ENCODE measurements at places on chromosomes 3 and 15. TPM values are rescaled to one million over a fixed set of nuclear protein-coding genes. Genes with fewer than 3 reads are reported as not detected.
A peak's percentile ranks its signal among the peaks of the same experiment; 100 is the strongest.

GRCh38 chr15:70204652-70205051 is 106.9 kb upstream of the TLE3 start:
- peaks cover 11% of the 10 kb centered on the region for H3K4me1 ChIP-seq
- no peaks in the 10 kb centered on the region for H3K36me3 ChIP-seq
- peak; percentile 15 for DNase-seq
- no peak overlapping the region for H3K27ac ChIP-seq

DNA sequence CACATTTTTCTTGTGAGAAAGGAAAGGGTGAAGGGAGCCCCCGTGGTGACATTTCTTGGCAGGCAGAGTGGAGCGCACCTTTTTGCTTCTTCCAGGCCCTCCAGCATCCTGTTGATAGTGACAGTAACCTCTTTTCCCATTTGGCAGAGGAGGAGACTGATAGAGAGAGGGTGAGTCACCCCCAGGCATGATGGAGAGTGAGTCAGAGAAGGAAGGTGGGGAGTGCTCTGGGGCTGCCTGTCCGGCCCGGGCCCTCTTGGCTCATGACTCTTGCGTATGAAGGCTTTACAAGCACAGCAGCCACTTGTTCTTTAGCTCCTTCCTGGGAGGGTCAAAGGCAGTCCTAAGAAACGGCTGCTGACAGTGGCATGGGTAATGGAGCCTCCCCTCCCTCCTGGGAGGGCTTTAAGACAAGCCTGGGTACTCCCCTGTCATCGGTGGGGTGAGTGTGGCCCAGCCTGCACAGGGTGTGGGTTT is 16.0 kb downstream of the ANKRD63 start:
- no peaks in the 10 kb centered on the region for H3K27me3 ChIP-seq
- H3K27ac ChIP-seq, result no peak overlapping the region
- H3K36me3 ChIP-seq, result no peaks in the 10 kb centered on the region
- no peak for DNase-seq

DNA sequence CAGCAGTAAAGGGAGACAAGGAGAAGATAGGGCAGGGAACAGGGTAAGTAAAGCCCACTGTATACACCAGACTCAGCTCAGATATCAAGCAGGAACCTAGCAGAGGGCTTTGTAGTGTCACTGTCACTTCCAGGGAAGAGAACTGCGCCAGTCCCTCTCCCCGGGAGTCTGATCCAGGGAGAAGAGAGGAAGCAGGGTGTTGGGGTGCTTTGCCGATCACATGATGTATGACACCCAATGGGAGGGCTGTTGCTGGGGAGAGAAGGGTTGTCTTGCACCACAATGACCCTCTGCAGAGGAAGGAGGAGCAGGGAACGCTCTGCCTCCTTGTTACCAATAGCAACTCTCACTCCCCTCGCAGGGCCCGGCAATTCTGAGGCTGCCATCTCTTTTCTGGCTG is 147.2 kb upstream of the SLC2A2 start:
- H3K4me3 ChIP-seq, result no peak overlapping the region
- H3K4me1 ChIP-seq, result no peaks in the 10 kb centered on the region
- H3K27me3 ChIP-seq, result no peaks in the 10 kb centered on the region
- no peak overlapping the region for H3K27ac ChIP-seq

- DNase-seq, result no peak
- H3K4me3 ChIP-seq, result peak overlapping the region; percentile 87
- H3K36me3 ChIP-seq, result no peaks in the 10 kb centered on the region
- peaks cover 42% of the 10 kb centered on the region for H3K27me3 ChIP-seq
- peaks cover 20% of the 10 kb centered on the region for H3K4me1 ChIP-seq
- peak overlapping the region; percentile 43 for H3K27ac ChIP-seq
Measured at GRCh38 chr15:62068810-62069167, 2.0 kb downstream of the C2CD4A start.

GRCh38 chr3:106438887-106439286 is 570.1 kb upstream of the CBLB start:
- DNase-seq, result no peak
- no peak overlapping the region for H3K27ac ChIP-seq
- H3K27me3 ChIP-seq, result no peaks in the 10 kb centered on the region
- H3K36me3 ChIP-seq, result no peaks in the 10 kb centered on the region

GRCh38 chr3:177320765-177321247 is 123.5 kb upstream of the TBL1XR1 start:
- H3K4me3 ChIP-seq, result no peak overlapping the region
- H3K36me3 ChIP-seq, result no peaks in the 10 kb centered on the region
- no peak for DNase-seq
- H3K4me1 ChIP-seq, result peaks cover 81% of the 10 kb centered on the region

- no peaks in the 10 kb centered on the region for H3K27me3 ChIP-seq
- H3K4me1 ChIP-seq, result no peaks in the 10 kb centered on the region
- DNase-seq, result no peak
- H3K27ac ChIP-seq, result no peak overlapping the region
- no peak overlapping the region for H3K4me3 ChIP-seq
- H3K36me3 ChIP-seq, result peaks cover 37% of the 10 kb centered on the region
Measured at GRCh38 chr3:149844091-149844490, 31.1 kb downstream of the RNF13 start.

- no peaks in the 10 kb centered on the region for H3K27me3 ChIP-seq
- H3K4me3 ChIP-seq, result no peak overlapping the region
- no peaks in the 10 kb centered on the region for H3K4me1 ChIP-seq
- H3K27ac ChIP-seq, result no peak overlapping the region
Measured at GRCh38 chr3:77456906-77457305, 417.0 kb downstream of the ROBO2 start.

DNA sequence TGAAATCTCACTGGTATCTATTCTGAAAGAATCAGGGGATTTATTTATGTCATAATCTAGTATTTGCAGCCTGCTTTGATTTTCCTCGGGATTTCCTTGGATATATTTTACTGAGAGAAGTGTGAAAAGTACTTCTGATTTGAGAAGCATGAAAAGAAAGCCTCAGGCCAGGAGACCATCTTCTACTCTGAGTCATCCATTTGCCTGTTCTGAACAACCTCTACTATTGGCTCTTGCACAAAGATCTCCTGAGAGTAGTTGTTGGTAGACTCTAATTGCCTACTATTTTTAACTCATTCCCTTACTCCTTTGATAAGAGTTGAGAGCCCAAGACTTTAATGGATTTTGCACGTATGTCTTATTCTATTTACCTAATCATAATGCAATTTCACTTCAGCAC is 318.9 kb downstream of the BCHE start:
- no peak overlapping the region for H3K4me3 ChIP-seq
- no peaks in the 10 kb centered on the region for H3K27me3 ChIP-seq
- H3K27ac ChIP-seq, result no peak overlapping the region
- no peaks in the 10 kb centered on the region for H3K36me3 ChIP-seq
- no peak for DNase-seq

DNA sequence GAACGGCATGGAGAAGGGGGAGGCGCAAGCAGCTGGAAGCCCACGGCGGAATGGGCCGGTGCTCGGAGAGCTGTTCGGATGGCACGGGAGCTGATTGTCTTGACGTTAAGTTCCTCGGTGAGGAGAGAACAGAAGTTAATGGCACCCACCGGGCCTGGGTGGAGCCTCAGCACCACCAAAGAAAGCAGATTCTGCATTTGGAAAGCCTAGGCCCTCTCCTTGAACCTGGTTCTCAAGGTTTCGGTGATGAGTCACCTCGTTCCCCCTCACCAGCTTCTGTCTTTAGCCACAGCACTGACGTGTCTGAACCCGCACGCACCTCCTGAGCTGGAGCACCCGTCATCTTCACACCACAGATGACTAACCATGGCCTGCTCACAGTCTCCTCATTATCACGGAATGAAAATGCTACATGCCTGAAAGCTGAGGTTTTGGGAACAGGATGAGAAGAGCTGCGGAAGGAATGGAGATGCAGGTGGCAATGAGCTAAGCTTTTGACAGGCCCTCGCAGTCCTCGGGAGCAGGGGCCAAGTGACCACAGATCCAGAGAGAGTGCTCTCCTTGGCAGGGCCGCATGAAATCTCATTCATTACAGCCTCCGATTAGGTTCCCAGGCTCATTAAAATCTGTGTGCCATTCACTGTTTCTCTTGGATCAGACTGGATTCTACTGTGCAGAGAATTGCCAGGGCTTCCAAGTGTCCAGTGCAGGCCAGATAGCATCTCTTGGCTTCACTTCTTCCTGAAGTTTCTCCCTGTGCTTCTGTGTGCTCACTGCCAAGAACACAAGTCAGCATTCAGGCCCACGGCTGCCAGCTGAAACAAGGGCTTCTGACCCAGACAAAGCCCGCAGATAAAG is 96.3 kb upstream of the DLG1 start:
- H3K27ac ChIP-seq, result no peak overlapping the region
- H3K4me3 ChIP-seq, result no peak overlapping the region
- H3K36me3 ChIP-seq, result no peaks in the 10 kb centered on the region
- DNase-seq, result peak; percentile 41
- no peaks in the 10 kb centered on the region for H3K4me1 ChIP-seq
- peaks cover 4% of the 10 kb centered on the region for H3K27me3 ChIP-seq

DNA sequence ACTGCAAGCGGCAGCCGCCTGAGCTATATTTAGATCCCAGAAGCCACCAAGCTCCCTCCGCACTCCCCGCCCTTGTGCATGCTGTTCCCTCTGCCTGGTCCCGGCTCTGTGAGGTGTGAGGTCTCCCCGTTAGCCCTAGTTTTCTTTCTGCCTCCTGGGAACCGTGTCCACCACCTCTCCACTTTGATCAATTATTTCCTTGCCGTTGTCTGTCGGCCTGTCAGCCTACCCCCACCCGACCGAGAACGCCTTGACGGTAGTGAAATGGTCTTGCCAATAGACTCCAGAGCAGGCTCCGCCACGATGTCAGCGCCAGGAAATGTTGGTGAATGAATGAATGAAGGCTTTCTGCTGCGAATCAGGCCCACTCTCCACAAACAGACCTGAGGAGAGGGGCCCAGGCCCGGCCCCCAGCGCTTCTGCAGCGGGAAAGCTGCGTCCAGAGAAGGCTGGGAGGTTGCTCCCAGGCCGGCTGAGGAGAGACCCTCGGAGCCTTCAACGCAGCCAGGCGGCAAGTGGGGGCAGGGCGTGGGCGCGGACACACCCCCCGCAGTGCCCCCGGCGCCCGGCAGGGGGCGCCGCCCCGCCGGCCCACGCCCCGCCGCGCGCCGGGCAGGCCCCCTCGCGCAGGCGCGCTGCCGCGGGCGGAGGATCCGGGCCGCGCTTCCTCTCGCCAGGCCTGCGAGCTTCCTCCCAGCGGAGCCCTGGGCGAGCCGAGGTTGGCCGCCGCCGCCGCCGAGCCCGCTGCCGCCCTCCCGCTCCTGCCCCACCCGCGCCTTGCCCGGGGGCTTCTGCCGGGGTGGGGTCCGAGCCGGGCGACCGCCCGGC is at the start of gene CSK:
Gene CSK, plus strand, starts transcription at position 650 of the 828 bp plus-strand sequence. CDS start 16,218 bp downstream, outside the sequence.
- no peaks in the 10 kb centered on the region for H3K36me3 ChIP-seq
- peak within 1 kb of the TSS; percentile 96 for H3K27ac ChIP-seq
- peak; percentile 96 for DNase-seq
- peak within 1 kb of the TSS; percentile 98 for H3K4me3 ChIP-seq
- H3K4me1 ChIP-seq, result peaks cover 76% of the 10 kb centered on the region
- H3K27me3 ChIP-seq, result no peaks in the 10 kb centered on the region

- peaks cover 5% of the 10 kb centered on the region for H3K4me1 ChIP-seq
- H3K4me3 ChIP-seq, result no peak overlapping the region
- H3K27me3 ChIP-seq, result no peaks in the 10 kb centered on the region
- no peaks in the 10 kb centered on the region for H3K36me3 ChIP-seq
Measured at GRCh38 chr3:14803101-14803980, 15.4 kb upstream of the FGD5 start.

GRCh38 chr3:40022297-40022827 is 213.0 kb downstream of the MYRIP start:
- no peaks in the 10 kb centered on the region for H3K4me1 ChIP-seq
- DNase-seq, result no peak
- H3K4me3 ChIP-seq, result no peak overlapping the region
- H3K27ac ChIP-seq, result no peak overlapping the region
- H3K27me3 ChIP-seq, result no peaks in the 10 kb centered on the region
- H3K36me3 ChIP-seq, result no peaks in the 10 kb centered on the region

- no peaks in the 10 kb centered on the region for H3K36me3 ChIP-seq
- no peak overlapping the region for H3K27ac ChIP-seq
- no peak for DNase-seq
- H3K4me3 ChIP-seq, result no peak overlapping the region
Measured at GRCh38 chr3:42096796-42097565, 5.8 kb downstream of the TRAK1 start.

GRCh38 chr3:115836944-115837343 is 213.6 kb downstream of the GAP43 start:
- H3K4me1 ChIP-seq, result no peaks in the 10 kb centered on the region
- H3K27ac ChIP-seq, result no peak overlapping the region
- no peaks in the 10 kb centered on the region for H3K36me3 ChIP-seq
- no peak for DNase-seq
- H3K4me3 ChIP-seq, result no peak overlapping the region

DNA sequence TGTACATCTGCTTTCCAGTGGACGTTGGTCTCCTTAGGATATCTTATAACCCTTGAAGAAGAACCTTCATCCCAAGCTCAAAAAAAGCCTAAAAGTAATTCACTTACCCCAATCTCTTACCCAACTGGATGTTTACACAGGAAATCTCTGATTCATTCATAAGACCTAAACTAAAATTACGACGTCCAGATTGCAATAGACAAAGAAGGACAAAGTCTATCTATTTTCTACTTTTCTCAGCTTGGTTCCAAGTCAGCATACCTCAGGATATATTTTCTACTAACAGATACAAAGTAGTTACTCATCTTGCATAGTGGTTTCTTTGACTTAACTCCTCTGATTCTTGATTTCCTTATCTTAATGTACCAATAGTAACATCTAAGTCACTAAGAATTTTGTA is 669.9 kb downstream of the OTOL1 start:
- H3K36me3 ChIP-seq, result no peaks in the 10 kb centered on the region
- no peaks in the 10 kb centered on the region for H3K27me3 ChIP-seq
- no peak overlapping the region for H3K27ac ChIP-seq
- no peaks in the 10 kb centered on the region for H3K4me1 ChIP-seq

The DLL4 gene
- 1.2 TPM for polyA plus RNA-seq

The ASB14 gene
- polyA plus RNA-seq, result not detected

The GCHFR gene
- polyA plus RNA-seq, result 38.0 TPM

The ERICH6 gene
- polyA plus RNA-seq, result not detected

The IQCH gene
- 0.32 TPM for polyA plus RNA-seq

The GOLGA8B gene
- 23.2 TPM for polyA plus RNA-seq

The ECE2 gene
- polyA plus RNA-seq, result not detected

The STAC gene
- 0.86 TPM for polyA plus RNA-seq

The KCNH8 gene
- polyA plus RNA-seq, result 0.96 TPM

The TPRG1 gene
- polyA plus RNA-seq, result 0.90 TPM
